CD4-positive, alpha-beta T cell treated with Interleukin-4 for 4 hours (primary cell): ENCODE measurements at places on chromosomes 11 and 22.
A peak's percentile ranks its signal among the peaks of the same experiment; 100 is the strongest.

- no peak for DNase-seq
Measured at GRCh38 chr11:44575288-44575672, 9.8 kb downstream of the CD82 start.

GRCh38 chr11:57336111-57336666 is 497 bp upstream of the SSRP1 start:
- no peak for DNase-seq

- DNase-seq: no peak
Measured at GRCh38 chr11:26245046-26245445, 86.9 kb upstream of the ANO3 start.

- DNase-seq: no peak
Measured at GRCh38 chr11:123800036-123800435, 6.1 kb downstream of the OR6M1 start.

DNA sequence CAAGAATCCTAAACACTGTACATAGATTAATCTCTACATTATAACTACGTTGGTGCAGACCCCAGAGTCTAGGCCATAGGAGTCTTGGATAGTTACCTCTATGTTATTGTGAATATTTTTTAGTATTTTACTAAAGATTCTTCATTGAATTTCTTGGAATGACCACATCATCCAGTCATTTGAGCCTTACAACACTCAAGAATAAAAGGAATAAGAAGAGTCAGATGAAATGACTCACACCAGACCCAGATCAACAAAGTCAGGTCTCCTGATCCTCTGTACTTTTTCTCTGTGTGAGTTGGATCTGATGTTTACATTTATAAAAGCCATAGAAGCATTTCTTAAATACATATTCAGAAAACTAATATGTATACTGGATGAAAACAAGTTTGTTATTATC is 179.2 kb upstream of the ARHGAP20 start:
- DNase-seq: no peak

DNA sequence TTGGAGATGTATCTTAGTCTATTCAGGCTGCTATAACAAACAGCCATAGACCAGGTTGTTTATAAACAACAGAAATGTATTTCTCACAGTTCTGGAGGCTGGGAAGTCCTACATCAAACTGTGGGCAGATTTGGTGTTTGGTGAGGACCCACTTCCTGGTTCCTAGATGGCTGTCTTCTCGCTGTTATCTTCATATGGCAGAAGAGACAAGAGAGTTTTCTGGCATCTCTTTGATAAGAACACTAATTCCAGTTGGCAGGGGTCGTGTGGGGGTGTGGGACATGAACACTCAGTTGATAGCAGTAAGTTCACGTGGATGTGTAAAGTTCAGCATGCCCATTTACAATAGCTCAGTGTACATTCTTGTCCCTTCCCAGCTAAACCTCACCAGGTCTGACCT is 41.3 kb upstream of the HMGXB4 start:
- DNase-seq: no peak

DNA sequence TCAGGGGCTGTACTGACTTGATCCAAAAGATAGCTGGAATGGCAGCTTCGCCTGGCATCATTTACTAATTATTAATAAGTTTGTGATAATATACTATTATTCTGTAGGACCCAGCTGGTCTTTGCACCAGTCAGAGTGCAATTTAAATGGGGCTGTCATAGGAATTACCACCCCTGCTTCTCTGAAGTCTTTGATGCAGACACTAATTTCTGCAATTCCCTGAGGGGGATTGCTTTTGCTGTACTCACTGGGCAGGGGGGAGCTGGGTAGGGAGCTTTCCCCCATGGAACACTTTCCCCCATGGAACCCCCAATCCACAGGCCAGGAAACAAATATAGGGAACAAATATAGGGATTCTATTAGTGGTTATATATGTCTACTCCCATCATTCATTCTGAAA is 54.9 kb upstream of the TSKU start:
- DNase-seq: no peak

DNA sequence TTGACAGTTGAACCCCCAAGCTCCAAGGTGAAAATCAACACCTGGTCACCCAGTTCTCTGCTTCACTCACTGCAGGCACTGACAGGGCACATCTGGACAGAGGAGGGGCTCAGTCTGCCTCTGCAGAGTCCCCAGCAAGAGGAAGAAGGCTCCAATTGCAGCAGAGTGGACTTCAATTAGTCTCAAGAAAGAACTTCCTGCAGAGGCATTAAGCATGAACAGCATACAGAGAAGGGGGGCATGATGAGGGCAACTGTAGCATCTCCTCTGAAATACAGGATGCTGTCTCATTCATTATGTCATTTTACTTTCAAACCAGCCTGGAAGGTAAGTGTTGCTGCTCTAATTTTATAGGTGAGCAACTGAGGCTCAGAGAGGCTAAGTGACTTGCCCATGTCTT is 11.1 kb downstream of the GDPD5 start:
- DNase-seq: no peak

DNA sequence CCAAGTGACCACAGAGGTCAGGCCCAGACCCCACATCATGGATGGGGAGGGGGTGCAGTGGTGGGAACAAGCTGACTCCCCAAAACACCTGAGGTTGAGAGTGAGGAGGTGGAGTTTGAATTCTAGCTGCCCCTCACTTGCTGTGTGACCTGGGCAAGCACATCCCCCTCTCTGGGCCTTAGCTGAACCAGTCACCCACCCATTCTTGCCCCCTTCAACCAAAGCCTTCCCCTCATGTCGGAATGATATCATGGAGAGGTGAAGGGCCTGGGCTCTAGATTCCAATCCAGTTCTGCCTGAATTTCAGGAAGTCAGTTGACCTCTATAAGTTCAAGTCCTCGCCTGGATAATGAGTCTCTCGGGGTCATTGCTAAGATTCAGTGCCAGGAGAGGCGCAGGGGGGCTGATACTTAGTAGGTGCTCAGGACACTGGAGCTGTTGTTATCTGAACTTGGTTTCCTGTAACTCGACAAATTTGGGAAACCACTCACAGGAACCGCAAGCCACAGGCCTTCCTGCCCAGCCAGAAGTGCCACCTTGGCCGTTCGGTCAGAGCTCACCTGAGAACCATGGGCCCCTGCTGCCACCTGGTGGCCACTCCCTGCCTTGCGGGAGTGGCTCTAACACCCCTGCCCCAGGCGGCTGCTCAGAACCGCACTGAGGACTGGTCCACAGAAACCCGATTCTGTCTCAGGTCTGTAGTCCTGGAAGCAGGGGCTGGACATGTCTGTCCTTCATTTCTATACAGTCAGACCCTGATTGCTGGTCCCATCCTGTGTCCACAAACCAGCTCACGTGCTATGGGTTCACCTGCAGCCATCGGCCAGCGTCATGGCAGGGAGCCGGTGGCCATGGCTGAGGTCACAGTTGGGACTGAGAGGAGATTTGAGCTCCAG is 6.9 kb downstream of the CDC42EP1 start:
- DNase-seq: peak; percentile 88

DNA sequence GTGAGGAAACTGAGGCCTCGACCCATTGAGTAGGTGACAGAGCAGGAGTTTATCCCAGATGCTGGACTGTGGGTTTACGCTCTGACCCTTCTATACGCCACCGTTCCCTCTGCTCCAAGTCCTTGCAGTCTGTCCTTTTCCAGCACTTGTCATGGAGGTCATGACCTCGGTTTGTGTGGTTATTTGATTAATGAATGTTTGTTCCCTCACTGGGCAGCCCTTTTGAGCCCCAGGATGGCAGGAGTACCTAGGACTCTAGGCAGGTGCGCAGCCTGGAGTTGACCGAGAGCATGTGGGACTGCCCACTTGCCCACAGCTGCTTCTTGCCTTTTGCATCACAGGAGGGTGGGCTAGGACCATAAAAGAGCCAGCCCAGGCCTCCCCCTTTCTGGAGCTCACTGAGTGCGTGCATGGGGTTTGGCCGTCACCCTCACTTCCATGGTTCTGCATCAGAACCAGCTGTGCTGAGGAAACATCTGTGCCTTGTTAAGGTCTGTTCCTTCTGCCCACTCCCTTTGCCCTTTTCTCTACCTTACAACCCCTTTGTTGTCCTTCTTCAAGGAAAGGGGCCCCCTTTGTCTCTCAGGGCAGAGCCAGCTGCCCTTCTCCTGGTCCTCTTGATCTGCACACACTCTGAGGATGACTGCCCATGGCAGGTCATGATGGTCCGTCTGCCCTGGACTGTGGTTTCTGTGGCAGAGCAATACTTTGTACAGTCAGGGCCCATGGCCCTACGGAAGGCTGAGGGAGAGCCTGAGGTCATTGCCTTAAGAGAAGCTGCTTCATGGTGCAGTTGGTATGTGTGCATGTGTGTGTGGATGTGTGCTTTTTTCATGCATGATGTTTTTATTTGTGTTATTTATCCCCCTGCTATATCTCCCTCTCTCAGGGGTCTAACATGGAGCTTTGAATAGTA is 38.2 kb downstream of the BMAL1 start:
- DNase-seq: no peak

DNA sequence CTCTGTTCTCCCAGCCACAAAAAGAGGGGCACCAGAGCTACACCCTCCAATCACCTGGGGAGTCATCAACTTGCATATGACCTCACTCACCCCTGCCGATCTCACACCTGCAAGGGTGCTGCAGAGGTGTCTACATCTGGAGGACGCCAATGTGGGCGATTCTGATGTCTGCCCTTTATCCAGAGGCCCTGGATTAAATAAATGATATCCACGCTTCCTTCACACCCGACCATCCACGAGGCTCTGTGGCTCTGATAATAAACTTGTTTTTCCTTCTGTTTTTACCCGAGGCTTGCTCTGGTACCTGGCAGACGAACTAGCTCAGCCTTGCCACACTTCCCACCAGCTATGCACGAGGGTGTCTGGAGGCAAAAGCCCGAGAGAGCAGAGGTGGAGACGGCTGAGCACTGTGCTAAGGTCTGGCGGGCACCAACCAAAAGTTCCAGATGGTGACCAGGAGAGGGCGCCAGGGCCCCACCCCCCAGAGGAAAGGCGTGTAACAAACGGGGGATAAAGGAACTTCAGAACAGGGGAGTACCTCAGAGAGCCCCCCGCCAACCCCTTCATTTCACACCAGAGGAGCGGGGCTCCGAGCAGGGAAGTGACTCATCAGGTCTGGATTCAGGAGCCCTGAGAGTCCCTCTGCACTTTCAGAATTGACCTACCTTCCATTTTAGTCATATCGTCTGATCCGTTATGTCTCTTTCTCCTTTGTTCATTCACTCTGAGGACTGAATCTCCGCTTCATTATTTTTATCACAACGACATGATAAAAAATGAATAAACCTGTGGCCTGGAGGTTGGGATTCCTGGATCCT is 13.5 kb downstream of the SCN3B start:
- peak; percentile 27 for DNase-seq

DNA sequence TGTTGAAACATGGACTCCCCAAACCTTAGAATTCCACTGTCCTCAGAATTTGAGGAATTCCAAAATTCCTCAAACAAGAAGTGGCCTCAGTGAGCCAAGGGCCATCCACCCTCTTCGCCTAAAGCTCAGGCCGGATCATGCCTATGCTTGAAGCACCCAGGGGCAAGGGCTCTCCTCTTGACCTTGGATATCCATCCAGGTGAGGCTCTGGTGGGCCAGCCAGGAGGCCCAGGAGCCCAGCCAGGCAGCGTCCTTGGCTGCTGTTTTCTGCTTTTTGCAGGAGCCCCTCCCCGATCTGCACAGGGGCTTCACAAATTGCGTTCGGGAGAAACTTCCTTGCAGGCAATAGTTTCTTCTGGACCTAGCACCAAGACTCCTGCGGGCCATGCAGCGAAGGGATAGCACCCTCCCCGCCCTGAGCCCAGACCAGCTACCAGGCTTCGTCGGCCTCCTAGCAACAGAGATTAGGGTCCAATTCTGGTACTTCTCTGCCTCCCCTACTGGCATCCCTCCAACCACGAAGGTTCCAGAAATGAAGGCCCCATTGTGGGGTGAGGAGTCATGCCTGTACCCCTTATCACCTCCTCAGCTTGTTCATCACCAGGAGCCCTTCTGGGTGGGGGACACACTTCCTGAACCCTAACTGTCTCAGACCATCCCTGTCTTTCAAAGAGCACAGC is 2.0 kb downstream of the PHLDA2 start:
- DNase-seq: no peak

- DNase-seq: no peak
Measured at GRCh38 chr11:111439901-111440300, 60.8 kb upstream of the POU2AF1 start.

- DNase-seq: no peak
Measured at GRCh38 chr11:1825039-1825740, 9.6 kb upstream of the SYT8 start.

GRCh38 chr11:1055990-1056771 is 18.5 kb upstream of the MUC2 start:
- DNase-seq: no peak

DNA sequence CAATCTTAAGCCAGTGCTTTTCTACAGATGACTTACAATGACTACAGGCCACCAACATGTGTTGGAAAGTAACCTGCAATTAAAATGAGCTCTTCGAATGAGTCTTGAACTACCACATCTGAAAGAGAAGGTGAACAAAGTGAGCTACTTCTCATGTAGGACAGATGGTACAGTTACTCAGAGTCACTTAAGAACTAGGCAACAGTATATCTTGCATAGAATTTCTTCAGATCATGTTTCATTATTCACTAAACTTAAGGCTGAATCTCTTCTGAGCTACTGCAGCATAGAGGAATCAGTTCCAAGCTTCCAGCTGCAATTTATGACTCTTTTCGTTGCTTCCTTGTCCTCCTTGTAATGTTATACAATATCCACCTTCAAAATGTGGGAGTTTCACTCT is 270.9 kb downstream of the TTC28 start:
- no peak for DNase-seq

DNA sequence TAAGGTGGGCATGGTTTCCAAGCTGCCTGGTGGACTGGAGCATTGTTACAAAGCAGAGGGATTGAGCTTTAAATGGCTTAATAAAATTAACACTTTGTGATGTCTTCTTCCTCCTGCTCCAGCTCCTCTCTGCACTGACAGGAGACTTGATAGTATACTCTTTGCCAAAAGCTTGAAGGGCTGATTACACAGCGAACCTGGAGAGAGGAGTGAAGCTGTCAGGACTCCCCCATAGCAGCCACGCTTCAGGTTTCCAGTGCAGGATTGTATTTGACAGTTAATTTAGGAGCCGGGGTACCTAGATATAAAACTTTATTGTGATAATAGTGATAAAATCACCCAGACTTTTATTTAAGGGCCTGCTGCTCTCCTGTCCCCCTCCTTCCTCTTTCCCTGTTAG is 50.0 kb downstream of the TRIM44 start:
- DNase-seq: no peak

GRCh38 chr11:13042873-13043342 is 33.8 kb downstream of the RASSF10 start:
- no peak for DNase-seq

DNA sequence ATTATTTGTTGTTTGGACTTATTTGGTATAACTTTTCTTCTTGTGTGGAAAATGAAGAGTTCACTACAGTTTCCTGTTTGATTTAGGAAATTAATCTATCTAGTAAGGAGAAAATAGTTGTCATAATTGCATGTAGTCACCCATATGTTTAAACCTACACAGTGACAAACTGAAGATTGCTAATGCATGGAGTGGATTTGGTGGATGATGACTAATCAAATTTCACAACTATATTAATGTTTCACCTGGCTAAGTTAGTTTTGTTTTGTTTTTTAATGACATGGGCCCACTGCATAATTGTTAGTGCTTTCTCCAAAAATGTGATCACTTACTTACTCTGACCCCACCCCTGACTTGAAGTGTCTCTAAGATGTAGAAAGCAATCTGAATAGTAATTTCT is 170.6 kb downstream of the DYNC2H1 start:
- no peak for DNase-seq
